ENCODE measurements at places on chromosomes 16 and 17. TPM values are rescaled to one million over a fixed set of nuclear protein-coding genes. Genes with fewer than 3 reads are reported as not detected.

DNA sequence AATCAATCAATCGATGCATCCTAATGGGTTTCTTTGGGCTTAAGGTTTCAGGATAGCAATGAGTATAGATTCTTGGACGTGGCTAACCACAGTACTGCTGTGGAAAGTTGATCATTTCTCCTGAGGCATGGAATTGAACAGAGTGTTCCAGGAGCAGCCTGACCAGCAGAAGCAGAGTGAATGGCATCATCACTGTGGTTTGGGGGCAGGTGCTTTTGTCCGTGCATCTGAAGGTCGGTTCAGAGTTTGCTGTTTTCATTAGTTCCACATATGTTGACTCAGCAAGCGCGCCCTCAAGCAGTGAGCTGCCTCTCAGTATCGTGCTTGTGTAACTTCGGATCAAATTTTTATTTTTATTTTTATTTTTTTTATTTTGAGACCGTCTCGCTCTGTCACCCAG is 24.9 kb downstream of the KIAA0513 start:
- no peak for DNase-seq

- DNase-seq, result no peak
Observed at GRCh38 chr16:7550096-7550495, 217.5 kb downstream of the RBFOX1 start.

GRCh38 chr16:56916571-56917403 is 15.2 kb upstream of the HERPUD1 start:
- no peak for DNase-seq

GRCh38 chr16:51049276-51049675 is 101.8 kb downstream of the SALL1 start:
- DNase-seq, result no peak

DNA sequence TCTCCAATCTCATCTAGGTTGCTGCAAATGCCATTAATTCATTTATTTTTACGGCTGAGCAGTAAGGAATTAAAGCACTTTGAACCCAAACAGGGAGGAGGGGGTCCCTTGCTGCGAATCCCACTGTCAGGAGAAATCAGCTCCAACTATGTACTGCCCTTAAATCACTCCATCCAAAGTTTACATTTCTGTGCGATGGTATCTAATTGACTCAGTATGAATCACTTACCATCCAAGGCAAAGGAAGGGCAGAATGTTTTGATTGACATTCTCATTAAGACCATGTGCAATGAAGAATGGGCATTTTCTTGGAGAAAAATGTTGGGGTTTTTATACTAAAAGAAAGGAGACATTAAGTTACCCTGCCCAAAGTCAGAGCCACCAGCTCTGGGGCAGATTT is 47.7 kb upstream of the XYLT1 start:
- no peak for DNase-seq

DNA sequence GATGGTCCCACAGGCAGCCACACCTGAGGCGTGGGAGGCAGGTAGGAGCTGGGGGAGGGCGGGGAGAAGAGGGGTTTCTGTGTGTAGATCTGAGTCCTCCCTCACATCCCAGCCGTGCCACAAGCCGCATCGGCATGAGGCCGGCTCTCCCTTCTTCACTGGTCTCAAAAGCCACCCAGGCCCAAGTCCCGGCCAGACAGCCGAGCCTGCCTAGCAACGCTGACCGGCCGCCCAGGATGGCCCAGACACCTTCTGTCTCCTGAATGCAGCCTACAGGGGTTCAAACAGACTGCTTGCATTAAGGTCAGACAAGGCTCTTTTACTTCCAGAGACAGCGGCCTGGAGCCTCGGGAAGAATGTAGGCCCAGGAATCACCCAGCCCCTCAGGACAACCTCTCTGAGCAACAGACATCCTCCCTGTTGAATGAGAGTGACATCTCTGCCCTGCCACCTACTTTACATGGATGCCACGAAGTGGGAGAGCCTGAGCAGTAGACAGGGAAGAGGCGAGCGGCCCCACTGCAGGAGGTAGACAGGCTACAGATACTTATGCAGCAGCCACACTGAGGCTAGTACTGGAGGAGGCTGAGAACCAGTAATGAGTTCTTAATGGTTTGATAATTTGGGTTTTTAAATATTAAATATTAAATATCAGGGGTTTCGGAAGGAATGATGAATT is 69.6 kb downstream of the N4BP1 start:
- DNase-seq, result no peak

DNA sequence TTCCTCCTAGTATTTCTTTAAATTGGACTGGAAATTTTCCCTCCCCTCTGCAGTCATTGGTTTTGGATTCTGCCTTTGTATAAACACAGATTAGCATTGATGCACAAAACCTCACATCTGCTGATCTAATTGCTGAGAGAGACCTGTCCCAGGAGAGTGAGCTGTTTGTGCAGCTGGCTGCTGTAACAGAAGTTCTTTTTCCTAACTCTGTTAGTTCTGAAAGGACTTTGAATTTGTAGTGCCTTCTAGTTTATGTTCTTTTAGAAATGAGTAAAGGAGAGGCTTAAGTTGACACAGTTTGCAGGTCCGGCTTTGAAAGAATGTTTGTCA is 45.2 kb upstream of the KPNB1 start:
- DNase-seq, result no peak

GRCh38 chr17:80586846-80587228 is 42.2 kb downstream of the RPTOR start:
- no peak for DNase-seq

Gene ENPP7
- not detected for total RNA-seq

Gene UBE2O
- 43.2 TPM for total RNA-seq

Gene PDIA2
- total RNA-seq, result not detected

Gene GPR142
- not detected for total RNA-seq

Gene TBC1D3H
- total RNA-seq, result not detected

Gene OXLD1
- 35.0 TPM for total RNA-seq

Gene NACA2
- total RNA-seq, result not detected

Gene PRSS53
- 4.9 TPM for total RNA-seq

Gene HYDIN
- not detected for total RNA-seq
